ENCODE measurements at places on chromosomes 4 and X.

DNA sequence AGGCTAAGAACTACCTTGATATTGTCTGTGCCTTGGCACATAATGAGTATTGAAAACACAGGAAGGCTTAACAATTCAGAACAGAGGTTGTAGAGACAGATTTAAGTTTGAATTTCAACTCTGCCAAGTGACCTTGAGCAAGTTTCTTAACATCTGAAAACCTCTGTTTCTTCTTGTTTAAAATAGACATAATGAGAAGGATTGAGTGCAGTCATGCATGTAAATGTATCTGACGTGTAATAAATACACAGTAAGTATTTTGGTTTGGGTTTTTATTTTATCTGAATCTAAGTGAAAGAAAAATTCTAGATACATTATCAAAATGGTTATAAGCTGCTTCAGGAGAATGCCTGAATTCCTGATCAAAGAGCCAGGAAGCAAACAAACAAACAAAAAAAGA, 111.9 kb downstream of the ANXA5 start:
- no peak for DNase-seq

- DNase-seq, result no peak
Observed at GRCh38 chrX:154061801-154062200, 35.7 kb downstream of the MECP2 start.

DNA sequence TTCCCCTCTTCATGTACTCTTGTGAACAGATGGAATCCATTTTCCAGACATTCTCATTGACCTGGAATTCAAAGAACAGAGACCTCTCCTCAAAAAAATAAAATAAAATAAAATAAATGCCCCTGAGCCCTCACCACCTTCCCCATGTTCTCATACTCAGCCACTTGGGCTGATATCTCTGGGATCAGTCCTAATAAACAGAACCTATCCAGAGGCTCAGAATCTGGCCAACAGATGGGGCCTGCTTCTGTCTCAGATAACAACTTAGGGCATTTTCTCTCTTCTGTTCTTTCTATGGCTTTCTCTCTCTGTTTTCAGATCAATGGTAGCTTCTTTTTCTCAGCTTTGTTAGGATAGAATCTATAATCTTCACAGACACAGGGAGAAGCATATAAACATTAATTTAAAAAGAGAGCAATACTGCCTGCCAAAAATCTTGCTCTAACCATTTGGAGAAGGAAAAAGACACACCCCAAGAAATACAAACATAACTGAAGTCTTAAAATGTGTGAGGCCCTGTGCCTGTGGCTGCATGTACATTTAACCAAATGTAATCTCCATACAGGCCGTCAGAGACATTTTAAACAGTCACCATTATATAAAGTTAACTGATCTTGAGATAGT, 907.1 kb downstream of the FAT4 start:
- DNase-seq, result no peak

DNA sequence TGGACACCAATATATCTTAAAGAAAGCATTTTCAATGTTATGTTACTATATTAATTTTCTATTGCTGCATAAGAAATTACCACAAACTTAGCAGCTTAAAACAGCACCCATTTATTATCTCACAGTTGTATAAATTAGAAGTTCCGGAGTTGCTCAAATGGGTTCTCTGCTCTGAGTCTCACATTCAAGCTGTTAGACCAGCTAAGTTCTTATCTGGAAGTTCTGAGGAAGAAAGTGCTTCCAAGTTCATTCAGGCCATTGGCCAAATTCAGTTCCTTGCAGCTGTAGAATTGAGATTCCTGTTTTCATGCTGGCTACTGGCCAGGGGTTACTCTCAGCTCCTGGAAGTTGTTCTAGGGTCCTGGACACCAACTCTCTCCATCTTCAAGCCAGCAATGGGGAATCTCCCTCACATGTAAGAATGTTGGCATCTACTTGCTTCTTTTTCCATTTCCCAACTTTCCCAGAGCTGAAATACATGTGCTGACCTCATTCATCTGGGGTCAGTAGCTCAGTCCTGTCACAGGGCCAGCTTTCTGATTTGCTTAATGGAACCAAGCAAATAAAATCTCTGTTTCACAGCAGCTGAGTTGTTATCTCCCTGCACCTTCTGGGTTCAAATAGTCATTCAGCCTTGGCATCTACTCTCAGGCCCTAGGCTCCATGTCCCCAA, 99.6 kb upstream of the INTU start:
- DNase-seq, result no peak
